T-helper 22 cell (primary cell): ENCODE measurements at places on chromosomes 7 and 10.

DNA sequence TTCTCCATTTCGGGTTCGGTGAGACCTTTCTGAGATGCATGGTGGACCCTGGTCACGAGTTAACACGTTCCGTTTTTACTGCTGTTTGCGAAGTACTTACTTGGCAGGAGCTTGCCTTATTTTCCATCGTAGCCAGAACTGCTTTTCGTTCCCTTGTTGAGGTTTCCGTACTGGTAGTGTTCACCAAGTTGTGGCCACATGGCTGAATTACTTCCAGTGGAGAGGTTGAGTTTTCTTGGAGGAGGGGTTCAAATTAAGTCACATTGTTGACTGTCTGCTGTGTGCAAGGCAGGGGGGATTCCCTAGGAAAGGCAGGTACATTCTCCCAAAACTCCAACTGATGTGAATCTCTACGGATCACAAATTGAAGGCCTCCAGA lies 4.0 kb downstream of the MXI1 start:
- DNase-seq = no peak

DNA sequence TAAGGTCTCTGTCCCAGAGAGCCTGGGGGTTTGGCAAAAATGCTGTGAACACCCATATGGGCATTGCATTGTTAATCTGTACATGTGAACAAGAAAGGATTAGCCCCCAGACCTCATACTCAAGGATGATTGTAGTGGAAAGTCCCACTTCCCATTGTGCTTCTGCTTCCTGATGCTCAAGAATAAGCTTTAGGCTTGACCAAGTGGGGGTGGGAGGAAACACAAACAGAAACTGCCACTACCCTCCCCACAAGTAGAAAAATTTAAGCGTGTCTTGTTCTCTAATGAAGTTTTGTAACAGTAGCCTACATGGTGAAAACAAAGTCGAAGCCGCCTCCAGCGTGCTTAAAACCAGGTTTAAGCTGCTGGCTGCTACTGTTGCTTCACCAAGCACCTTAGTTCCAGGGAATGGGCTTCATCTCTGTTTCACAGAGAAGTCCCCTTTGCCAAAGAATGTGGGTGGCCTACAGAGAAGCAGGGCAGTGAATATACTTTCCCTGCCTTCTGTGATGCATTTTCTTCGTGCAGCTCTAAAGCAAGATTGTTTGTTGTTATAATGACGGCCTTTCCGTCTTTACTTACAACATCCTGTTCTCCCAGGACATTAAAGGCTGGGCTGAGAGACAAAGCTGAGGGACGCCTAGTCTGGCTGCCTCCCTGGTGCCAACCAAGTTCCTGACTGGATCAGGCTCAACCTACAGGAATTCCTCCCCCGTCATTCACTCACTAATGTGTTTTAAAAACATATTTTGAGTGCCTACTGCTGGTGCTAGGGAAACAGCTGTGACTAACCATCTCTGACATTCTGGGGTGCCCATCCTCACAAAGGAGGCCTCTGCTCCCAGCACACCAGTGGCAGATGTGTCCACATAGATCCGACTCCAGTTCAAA lies 32.1 kb upstream of the CCSER2 start:
- no peak for DNase-seq

- DNase-seq = no peak
Observed at GRCh38 chr7:95441042-95441823, 6.4 kb upstream of the PON2 start.

DNA sequence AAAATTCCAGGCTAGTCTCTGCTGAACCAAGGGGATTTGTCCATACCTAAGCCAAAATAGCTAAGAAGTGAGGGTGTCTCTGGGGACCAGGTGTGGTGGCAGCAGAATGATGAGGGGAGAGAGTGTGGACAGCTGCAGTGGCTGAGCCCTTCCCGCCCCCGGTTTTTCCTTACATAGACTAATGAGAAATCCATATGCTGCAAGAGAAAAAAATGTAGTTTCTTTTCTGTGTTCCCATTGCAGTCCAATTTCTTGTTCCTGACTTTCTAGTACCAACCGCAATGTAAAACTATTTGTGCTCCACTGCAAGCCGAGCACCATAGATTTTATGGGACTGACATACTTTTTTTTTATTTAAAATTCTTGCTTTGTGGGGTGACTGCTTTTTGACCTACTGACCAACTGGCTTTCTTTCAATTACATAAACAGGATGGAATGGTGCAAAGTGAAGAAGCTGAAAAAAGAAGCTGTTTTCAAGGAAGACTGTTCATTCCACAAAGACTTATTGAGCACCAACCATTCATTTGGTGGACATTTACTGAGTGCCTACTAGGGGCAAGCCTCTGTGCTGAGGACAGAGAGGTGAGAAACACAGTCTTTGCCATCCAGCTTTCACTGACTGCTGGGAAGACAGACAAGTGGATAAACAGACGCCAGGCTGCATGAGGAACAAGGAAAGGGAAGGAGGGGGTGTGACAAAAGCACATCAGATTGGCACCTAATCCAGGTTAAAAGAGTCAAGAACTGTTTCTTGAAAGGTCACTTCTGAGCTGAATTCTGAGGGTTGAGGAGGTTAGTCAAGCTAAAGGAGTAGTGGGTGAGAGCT lies 9.8 kb downstream of the CEP41 start:
- DNase-seq = no peak

DNA sequence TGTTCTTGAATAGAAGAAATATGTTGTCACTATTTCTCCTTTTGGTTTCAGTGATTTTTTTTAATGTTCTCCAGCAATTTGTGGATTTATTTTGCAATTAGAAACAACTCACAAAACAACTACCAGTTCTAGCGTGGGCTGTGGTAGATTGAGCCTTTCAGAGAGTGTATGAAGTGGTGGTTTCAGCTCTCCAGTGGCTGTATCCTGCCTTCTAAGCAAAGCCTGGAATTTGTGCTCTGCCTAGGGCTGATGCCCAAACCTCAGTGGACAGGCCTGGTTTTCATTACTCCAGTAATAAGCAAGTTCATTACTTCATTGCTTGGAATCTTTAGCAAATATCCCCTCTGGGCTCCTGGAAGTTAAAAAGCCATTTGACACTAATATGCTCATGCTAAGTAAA lies 35.9 kb downstream of the APBB1IP start:
- no peak for DNase-seq

DNA sequence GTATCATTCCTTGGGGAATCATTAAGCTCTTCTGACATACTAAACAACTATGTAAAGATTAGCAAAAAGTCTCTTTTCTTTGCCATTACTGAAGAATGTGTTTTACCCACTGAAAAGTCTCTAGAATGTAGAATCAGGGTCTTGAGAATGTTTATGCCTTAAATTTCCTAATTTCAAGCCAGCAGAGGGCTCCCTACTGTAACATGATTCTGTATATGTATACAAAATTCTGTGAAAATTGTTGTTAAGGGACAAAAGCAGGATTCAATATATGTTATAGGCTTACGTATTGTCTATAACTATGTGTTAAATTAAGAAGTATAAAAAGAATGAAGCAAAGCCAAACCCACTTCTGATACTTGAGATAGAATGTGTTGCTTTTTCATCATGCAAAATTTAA lies 296.9 kb upstream of the DGKB start:
- DNase-seq = no peak

GRCh38 chr7:11613292-11613930 lies 218.6 kb downstream of the THSD7A start:
- no peak for DNase-seq

GRCh38 chr7:90654718-90655427 lies 58.8 kb downstream of the CDK14 start:
- no peak for DNase-seq

DNA sequence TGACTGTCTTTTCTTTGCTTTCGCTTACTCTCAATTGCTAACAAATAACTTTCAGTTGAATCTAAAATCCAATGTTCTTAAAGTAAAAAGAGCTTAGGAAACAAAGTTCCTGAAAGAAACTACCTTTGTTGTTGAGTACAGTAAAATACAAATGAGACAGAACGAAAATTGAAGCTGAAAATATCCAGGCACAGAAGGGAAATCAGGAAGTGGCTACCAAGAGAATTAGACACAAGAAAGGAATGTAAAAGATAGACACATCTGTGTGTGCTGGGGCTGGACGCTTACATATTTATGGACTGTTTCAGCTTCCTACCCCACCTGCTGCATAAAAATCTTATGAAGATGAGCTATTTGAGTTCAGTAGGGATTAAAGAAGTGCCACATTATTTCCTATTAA lies 161.7 kb upstream of the PLXDC2 start:
- no peak for DNase-seq

- DNase-seq = no peak
Observed at GRCh38 chr10:73756183-73756582, 12.0 kb downstream of the SEC24C start.

DNA sequence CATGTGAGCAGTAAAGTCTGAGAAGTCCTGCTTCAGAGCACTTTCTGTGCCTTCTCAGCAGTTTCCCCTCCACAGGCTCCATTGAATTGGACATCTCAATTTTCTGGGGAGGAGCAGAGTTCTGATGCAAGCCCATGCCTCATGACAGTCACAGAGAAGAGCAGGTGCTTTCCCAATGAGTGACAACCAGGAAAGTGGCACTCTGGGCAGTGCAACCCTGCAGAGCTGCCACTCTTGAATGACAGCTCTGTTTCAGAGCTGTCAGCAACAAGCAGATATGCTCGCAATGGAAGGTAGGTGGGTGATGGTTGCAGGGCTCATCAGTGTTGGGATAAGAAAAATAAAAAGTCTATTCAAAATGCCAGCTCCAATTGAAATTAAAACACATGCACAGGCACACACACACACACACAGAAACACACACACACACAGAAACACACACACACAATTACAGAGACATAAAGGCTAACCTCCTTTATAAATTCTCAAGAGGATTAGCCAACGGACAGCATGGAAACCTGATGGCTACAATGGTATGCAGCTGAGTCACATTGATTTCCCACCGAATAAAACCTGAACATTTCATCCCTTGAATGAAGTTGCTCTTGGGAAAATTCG lies 50.5 kb downstream of the C10orf67 start:
- DNase-seq = no peak

GRCh38 chr10:71603150-71603549 lies 116.4 kb downstream of the C10orf105 start:
- no peak for DNase-seq

DNA sequence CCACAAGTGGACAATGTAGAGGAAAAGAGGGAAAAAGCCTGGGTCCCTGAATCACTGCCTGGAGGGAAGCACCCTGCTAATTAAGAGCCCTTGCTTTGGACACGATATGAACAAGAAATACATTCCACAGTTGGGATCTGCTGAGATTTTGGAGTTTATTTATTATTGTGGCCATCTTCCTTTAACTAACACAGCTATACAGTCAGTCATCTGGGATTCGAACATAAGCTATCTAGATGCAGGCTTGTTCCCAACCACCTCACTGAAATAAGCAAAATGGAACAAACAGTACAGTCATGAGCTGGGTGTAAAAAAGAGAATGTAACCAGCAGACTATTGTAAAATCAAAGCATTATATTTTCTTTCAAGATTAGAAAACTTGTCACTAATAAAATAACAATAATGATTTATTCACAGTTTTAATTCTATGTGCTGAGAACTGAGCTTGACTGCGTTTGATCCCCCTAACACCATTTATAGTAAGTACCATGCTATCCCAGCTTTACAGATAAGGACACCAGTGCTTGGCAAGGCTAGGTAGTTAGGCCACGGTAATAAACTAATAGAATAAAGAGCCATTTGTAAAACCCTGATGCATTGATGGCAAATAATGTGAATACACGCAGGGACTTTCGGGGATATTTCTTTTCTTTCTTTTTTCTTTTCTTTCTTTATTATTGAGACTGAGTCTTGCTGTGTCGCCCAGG lies 223.8 kb upstream of the KLF6 start:
- no peak for DNase-seq

DNA sequence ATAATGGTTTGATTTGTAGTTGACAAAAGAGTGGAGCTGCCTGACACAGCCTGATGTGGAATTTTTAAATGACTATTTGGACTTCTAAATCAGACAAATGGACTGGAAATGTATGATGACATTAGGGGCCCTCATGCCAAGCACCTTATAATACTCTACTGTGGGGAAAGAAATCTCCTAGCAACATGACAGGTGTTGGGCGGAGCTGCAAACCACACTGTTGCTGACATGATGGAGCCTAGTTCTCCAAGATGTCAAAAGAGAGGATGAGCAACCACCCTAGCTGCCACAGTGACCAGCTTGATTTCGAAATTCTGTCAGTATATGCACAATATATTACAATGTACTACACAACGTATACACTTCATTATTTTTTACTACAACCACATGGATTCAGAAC lies 65.8 kb downstream of the RHOBTB1 start:
- DNase-seq = no peak

DNA sequence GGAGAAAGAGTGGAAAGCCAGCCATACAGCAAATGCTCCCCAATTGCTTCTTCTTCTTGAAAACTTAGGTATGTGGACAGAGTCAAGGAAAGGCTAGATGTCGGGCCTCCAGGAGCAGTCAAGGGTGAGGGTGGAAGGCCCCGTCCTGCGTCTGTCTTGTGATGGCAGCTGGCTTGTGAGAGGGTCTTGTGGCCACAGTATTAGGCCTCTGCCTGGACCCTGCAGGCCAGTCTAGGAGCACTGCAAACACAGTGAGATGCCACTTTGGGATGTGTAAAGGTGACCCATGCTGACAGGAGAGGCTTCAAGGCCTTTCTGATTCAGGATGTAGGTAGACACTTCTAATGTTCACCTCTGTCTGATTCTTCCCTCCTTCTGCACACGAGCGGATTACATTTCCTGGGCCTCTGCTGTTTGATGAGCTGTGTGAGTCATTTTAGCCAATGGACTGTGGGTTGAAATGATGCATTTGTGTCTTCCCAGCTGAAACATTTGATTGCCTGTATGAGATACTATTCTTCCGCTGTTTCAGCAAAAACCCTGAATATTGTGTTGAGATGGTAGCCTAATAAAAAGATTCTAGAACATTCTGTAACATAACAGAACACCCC lies 135.4 kb downstream of the EMX2 start:
- DNase-seq = no peak

- no peak for DNase-seq
Observed at GRCh38 chr10:67140641-67141040, 214.8 kb downstream of the LRRTM3 start.

DNA sequence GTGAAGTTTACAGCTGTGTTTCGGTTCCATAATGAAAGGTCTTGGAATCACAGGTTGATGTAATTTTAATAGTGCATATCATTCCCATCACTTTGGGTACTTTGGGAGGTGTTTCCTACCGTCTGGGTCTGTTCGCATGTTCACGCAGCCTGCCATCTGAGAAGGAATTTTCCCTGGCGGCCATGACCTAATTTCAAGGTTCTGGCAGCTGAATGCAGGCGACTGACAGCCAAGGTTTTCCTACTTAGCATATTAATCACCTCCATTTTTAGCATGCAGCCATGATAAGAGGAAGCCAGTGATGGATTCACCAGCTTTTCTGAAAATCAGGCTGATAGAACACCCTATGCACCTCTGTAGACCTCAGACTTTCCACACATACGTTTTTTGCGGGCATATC lies 319.1 kb upstream of the TMEM229A start:
- no peak for DNase-seq

GRCh38 chr10:71060476-71061426 lies 151.6 kb upstream of the UNC5B start:
- DNase-seq = no peak
